Endodermal cell (in vitro differentiated cells): ENCODE measurements at places on chromosomes 5 and 9. TPM values are rescaled to one million over a fixed set of nuclear protein-coding genes. Genes with fewer than 3 reads are reported as not detected.

CER1 gene
- total RNA-seq = 694 to 6,466 TPM (median 767 TPM) in 3 replicates

DNA sequence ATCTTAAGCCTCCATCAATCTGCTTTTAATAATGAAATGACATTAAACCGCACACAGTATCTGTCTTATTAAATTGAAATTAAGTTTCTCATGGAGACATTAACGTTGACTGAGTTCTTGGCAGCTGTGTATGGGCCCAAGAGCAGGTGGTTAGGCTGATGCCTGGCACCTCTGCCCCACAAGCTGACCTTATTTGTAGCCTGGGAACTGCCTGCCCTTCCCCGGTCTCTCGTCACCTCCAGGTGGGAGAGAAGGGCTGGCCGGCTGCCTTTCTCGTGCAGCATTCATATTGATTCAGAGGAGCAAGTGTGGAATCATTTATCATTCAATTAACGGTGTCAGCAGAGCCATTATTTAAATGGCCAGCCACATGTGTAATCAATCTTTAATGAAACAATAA is 53.0 kb upstream of the FCN1 start:
- H3K27me3 ChIP-seq = no peaks in the 10 kb centered on the region
- H3K27ac ChIP-seq = no peak overlapping the region
- no peak overlapping the region for H3K4me3 ChIP-seq
- H3K36me3 ChIP-seq = no peaks in the 10 kb centered on the region

DNA sequence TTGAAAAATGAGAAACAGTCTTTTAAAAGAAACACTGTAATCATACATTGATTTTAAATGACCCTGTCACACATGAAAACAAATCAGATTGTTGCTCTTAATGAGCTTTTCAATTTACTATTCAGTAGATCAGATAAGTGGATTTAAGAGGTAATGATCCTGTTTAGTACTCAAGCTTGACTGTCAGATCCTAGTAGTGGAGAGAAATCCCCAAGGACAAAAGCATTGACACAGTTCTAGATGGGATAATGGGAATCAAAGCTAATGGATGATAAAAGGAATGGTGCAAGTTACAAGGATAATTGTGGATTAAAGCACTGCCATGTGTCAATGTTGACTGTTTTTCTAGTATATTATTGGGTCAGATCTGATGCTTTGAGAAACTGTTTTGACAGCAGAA is 142.3 kb upstream of the TLX3 start:
- no peaks in the 10 kb centered on the region for H3K27me3 ChIP-seq
- no peak overlapping the region for H3K4me3 ChIP-seq
- H3K27ac ChIP-seq = no peak overlapping the region
- DNase-seq = no peak

DNA sequence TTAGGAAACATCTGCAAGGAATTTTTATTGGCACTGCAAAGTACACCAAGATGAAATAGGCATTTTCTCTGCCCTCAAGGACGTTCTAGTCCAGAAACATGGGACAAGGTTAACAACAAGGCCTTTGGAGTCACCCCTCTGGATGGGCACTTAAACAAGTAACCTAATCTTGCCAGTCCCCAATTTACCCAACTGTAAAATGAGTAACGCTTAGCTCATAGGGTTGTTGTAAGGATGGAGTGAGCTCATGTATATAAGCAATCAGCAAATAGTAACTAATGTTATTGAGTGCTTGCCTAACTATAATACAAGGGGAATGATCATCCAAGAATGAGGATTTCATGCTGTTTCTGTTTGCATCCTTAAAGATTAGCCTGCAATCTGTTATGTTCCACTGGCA is 189.3 kb downstream of the PAPPA start:
- H3K27ac ChIP-seq = no peak overlapping the region
- H3K4me3 ChIP-seq = no peak overlapping the region
- H3K4me1 ChIP-seq = peaks cover 4% of the 10 kb centered on the region

GRCh38 chr9:124774129-124774978 is 2.6 kb upstream of the OLFML2A start:
- no peaks in the 10 kb centered on the region for H3K4me1 ChIP-seq
- no peak overlapping the region for H3K4me3 ChIP-seq
- H3K36me3 ChIP-seq = no peaks in the 10 kb centered on the region
- no peak overlapping the region for H3K27ac ChIP-seq
- peak; percentile 97 for DNase-seq
